ENCODE measurements at places on chromosomes 6 and 20.

DNA sequence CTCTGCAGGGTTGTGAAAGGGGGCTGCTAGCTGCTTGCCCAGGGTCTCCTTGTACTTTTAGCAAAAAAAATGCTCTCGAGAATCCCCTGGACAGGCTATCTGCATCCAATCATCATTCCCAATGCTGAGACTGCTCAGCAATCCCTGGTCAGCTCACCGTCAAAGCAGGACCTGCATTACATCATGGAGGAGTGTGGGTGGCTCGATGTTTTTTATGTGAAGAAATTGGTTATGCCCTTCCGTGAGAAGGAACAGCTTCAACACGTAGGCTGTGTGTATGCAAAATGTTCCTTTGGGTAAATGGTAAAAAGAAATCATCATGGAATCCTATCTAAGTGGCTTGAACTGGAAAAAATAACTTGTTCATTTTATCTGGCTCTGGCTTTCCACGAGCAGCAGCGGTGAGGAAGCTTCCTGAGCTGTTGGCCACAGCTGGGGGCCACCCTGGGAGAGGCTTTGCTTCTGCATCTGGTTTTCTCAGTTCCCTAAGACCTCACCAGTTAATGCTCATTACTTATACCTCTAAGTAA, 111.4 kb downstream of the FYN start:
- peak; percentile 37 for DNase-seq

DNA sequence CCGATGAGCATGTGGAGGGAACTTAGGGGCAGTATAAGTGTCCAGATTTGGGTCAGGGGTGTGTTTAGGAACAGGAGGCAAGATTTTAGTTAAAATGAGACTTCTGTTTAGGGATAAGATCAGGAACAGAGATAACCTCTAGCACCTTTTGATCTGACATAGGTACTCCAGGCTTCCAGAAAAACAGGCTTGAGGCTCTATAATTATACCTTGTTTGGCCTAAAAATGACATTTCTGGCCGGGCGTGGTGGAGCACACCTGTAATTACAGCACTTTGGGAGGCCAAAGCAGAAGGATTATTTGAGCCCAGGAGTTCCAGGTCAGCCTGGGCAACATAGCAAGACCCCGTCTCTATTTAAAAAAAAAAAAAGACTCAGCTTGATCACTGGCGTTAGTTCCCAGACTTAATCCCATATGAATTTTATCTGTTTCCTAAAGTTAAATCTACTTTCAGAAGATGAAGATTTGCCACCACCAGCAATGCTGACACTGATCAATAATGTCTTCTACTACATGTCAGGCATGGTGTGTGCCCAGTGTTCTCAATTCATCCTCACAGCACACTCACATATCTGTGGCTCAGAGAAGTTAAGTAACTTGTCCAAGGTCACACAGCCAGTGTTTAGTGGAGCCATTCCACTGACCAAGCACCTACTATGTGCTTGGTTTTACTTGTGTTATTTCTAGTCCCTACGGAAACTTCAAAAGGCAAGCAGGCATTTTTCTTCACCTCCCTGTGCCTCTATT, 6.0 kb upstream of the TULP1 start:
- no peak for DNase-seq

DNA sequence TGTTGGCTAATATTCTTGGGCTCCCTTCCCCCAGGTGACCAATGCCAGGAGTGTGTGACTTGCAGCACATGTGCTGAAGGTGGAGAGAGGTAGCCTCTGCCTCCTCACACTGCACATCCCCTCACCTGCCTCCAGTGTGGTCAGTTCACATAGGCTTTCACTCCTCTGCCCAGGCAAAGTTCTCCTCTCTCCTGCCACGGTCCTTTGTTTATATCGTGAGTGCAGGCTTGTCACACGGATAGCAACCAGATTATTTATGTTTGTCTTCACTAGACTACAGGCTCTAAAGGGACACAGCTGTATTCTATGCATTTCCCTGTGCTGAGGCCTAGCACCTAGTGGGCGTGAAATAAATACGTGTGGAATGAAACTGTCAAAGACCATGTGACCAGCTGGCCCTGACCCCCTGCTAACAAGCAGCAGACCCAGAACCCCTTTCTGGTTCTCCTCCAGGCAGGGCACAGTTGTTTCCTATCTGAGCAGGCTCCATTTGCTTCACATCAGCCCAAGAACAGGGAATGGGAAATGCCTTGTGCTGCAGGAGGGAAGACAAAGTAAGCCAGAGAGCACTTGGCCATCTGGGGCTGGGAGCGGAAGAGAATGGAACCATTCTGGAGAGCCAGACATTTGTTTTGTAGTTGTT, 42.3 kb downstream of the UNC5CL start:
- DNase-seq, result no peak

DNA sequence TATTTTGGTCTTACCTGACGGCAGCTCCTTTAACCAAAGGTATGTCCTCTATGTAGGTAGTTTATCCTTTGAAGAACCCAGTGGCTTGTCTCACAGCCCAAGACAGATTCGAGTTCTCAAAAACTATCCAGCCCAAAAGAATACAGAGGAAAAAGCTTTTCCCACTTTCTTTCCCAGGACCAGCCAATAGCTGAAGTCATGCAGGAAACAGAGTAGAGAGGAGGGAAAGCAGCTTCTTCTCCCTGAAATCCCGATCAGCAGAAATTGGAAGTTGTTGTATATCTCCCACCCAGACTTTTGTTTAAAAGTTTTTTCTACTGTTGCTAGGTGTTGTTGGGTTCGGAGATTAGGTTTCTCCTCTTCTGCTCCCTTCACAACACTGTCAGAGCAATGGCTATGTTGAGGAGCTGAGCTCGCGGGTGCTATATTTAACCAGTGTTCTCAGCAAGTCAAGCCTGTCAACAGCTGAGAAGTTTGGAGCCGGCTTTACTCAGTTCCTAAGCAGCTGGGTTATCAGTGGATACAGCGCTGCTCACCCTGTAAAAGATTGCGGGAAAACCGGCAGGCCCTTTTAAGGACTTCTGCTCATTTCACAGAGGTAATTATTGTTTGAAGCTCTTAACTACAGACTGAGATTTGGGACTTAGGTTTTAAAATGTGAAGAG, at the start of gene FILIP1:
FILIP1 (minus strand) TSS at position 401 of the 665 bp plus-strand sequence. CDS start 78,828 bp downstream, outside the sequence.
- no peak for DNase-seq

DNA sequence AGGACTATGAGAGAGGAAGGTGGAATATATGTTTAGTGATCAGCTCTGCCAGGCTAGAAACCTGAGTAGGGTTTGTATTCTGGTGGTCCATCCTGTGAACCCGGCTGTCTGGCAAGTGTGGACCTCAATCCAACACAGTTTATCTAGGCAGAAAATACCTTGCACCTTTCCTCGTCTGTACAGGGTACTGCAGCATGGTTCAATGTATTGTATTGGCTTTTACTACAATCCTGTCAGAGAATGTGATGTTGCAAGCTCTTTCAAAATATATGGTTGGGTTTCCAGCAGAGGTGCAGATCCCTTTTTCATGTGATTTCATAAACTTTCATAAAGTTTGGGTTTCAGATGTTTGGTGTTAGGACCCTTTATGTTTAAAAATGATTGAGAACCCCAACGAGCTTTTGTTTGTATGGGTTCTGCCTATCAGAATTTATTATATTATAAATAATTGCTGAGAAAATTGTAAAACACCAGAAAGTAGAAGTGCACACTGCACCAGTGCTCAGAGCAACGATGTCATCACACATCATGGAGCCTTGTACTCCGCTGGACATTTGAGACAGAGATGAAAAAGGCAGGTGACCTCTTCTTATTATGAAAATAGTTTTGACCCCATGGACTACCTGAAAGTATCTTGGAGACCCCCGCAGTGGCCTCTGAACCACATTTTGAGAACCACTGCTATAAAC, 106.6 kb downstream of the RTN4IP1 start:
- no peak for DNase-seq

- DNase-seq, result no peak
Observed at GRCh38 chr6:5656226-5656625, 350.5 kb downstream of the NRN1 start.

DNA sequence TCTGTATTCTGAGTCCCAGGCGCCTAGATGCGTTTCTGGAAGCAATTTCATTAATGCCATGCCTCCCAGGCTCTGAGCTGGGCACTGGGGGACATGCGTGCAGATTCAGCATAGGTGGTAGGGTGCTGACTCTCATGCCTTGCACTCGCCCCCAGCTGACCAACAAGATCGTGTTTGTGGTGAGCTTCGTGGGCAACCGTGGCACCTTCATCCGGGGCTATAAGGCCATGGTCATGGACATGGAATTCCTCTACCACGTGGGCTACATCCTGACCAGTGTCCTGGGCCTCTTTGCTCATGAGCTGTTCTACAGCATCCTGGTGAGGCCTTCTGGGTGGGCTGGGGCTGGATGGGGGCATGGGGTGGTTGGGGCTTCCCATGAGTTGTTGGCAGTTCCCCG, 21.6 kb downstream of the UQCC2 start:
- DNase-seq, result no peak

GRCh38 chr6:130020073-130020906, 1.9 kb downstream of the L3MBTL3 start:
- DNase-seq, result no peak

GRCh38 chr6:106959985-106960384, 14.5 kb downstream of the CD24 start:
- no peak for DNase-seq

DNA sequence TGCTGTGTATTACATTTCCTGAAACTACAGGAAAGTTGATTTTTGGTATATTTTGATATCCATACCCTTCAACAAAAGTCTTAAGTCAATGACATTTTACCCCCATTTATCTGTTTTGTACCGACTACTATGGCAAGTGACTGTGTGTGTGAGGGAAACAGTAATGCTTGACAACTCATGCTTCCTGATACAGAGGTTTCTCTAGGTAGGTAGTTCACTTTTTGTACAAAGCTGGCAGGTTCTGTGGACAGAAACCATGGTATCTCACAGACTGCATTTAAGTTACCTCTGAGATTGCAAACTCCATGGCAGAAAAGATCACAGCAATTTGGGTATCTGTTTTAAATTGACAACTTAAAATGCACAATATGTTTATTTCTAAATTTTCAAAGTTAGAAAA, 28.8 kb downstream of the FARS2 start:
- DNase-seq, result no peak

DNA sequence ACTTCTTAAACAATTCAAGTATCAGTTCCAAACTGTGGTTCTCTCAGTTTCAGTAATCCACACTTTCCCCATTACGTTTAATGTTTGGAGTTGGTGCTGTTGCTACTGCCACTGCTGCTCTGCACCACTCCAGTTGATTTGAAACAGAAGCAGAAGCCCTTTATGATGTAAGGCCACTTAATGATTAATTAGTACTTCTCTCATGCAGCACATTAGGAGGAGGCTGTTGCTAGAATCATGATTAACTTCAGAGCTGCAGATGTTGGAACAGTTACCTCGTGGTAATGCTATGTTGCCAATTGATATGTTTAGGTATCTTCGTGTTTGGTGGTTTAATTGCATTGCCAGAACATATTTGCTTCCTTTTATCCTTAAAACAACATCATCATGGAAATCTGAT, 986.2 kb upstream of the CITED2 start:
- no peak for DNase-seq

GRCh38 chr6:166463359-166464067, 80.8 kb upstream of the MPC1 start:
- no peak for DNase-seq

DNA sequence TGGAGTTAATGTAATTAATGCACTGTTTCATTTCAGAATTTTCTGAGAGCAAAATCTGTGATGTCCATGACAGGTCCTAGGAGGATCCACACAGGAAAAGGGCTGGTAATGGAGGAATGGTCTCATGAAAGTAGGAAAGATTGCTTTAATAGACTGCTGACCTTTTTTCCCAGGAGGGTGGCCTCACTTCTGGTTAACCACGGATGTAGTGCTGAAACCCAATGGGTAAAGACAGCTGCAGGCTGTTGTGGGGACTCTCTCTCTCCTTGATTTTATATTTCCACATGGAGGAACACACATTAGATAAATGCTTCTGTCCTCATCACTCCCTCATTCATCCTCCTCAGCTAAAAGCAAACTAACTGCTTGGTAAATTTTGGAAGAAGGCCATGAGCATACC, 23.6 kb upstream of the RIPOR2 start:
- DNase-seq, result no peak

DNA sequence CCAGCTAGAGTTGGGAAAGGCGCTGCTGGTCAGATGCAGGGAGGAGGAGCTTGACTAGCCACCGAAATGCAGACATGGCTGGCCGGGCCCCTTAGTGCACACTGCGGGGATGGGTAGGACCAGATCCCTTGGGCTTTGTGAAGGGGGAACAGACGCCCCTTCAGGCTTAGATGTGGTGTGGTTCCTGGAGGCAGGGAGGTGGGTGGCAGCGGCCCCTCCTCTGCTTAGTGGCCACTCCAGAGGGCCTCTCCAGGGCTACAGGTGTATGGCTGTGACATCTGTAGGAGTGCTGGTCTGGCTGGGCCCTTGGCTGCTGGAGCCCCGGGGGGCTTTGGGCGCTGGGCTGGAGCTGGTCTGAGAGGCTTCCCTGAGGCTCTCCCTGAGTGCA, 5.9 kb downstream of the CCND3 start:
- DNase-seq, result no peak

- DNase-seq, result no peak
Observed at GRCh38 chr6:137871831-137872454, 4.9 kb downstream of the TNFAIP3 start.

DNA sequence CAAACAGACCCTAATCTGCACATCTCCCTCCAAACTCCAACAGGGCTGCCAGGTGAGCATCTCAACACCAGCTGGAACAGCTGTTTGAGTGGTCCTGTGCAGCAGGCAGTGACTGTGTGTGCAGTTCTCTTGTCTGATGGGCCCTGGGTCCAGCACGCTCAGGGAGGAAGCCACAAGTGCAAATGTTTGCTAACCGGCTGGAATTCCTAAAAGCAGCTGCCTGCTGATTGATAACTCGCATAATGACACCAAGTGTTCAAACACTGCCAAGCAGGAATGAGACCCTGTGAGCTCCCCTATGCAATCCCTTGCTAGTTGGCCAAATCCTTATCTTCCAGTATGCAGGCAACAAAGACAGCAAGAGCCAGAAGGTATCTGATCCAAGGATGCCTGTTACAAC, 650.6 kb downstream of the CBLN4 start:
- no peak for DNase-seq

DNA sequence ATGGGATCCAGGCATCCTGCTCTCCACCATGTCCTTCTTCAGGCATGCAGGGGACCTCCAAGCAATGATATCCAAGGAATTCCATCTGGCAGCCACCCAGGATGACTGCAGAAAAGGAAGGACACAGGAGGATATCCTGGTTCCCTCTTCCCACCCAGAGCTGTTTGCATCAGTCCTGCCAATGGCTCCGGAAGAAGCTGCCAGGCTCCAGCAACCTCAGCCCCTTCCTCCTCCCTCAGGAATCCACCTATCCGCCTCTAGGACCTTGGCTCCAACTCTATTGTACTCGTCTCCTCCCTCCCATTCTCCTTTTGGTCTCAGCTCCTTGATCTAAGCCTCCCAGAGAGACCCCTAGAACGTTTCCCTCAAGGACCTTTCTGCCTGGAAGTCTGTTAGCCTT, 733 bp upstream of the PSORS1C2 start:
- DNase-seq, result no peak

DNA sequence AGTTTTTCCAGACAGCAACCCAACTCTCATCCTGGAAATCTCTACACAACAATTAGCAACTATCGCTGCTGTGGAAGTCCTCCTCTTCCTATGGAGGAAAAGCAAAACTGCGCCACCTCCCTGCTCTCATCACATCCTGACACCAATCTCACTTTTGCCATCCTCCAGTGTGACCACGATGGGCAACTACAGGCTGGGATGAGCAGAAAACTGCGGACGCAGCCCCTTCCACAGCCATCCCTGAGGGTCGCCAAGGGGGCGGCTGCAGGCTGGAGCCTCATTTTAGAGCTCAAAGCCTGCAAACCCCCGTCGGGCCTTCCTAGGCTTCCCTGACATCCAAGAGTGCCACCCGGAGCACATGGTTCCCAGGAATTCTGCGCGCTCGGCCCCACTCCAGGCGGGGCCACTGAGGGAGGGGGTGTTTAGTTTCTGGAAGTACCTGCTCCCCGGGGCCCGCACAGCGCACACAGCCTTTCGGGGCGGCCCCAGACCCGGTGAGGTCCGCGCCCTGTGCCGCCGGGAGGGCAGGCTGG, 1.2 kb downstream of the TCFL5 start:
- DNase-seq, result no peak
